ENCODE measurements at places on chromosomes 12 and 14. TPM values are rescaled to one million over a fixed set of nuclear protein-coding genes. Genes with fewer than 3 reads are reported as not detected.

Gene TAS2R7
- total RNA-seq: not detected

Gene HCAR3
- not detected for total RNA-seq

Gene SIX6
- total RNA-seq: not detected

Gene TMPRSS12
- not detected for total RNA-seq

Gene KRT1
- total RNA-seq: not detected

Gene ZC2HC1C
- total RNA-seq: 3.6 TPM

Gene DPF3
- total RNA-seq: 3.3 TPM

Gene RPS6KA5
- total RNA-seq: 3.6 TPM

Gene BTG1
- 9.4 TPM for total RNA-seq

Gene LRRK2
- total RNA-seq: 3.8 TPM

Gene AQP2
- total RNA-seq: not detected

Gene ORMDL2
- total RNA-seq: 21.4 TPM

Gene NINJ2
- not detected for total RNA-seq

Gene SERPINA5
- total RNA-seq: not detected

Gene LHX5
- not detected for total RNA-seq

Gene CPSF6
- total RNA-seq: 22.0 TPM
